ENCODE measurements at places on chromosomes 4 and X. TPM values are rescaled to one million over a fixed set of nuclear protein-coding genes. Genes with fewer than 3 reads are reported as not detected.

TLR7 gene
- 0.04 TPM for total RNA-seq

FGF13 gene
- 1.1 TPM for total RNA-seq

- H3K36me3 ChIP-seq, result no peaks in the 10 kb centered on the region
- peaks cover 16% of the 10 kb centered on the region for H3K4me1 ChIP-seq
- no peak overlapping the region for H3K4me3 ChIP-seq
- DNase-seq, result no peak
Measured at GRCh38 chrX:3527811-3528210, 181.4 kb upstream of the MXRA5 start.

GRCh38 chr4:162837241-162837640 lies 329.4 kb downstream of the NAF1 start:
- H3K4me3 ChIP-seq, result no peak overlapping the region
- H3K4me1 ChIP-seq, result no peaks in the 10 kb centered on the region
- H3K27ac ChIP-seq, result no peak overlapping the region
- H3K27me3 ChIP-seq, result no peaks in the 10 kb centered on the region

DNA sequence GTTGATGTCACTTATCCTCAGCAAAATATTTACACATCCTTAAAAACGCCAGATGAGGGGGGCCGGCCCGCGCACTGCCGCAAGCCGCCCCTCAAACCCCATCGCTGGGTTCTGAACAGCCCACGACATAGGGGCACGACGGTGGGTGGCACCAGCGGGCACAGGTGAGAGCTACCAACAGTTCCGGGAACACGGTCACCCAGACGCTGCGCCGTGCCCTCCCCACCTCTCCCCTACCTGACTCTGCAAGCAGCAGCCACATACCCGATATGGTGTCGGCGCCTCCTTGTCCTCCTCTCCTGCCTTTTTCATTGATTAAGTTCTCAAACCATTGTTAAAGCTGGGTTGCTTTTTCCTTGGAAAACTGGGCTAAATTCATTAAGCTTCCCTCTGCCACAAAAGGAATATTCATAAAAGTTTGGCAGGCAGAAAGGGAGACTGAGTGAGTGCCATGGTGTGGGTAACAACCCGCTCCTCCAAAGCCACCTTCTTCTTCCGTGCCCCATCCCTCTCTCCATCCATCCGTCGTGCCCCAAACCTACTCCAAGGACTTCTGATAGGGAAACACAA lies 1.4 kb downstream of the RAI2 start:
- peak overlapping the region; percentile 73 for H3K4me3 ChIP-seq
- H3K27me3 ChIP-seq, result peaks cover 92% of the 10 kb centered on the region
- no peak for DNase-seq
- H3K36me3 ChIP-seq, result no peaks in the 10 kb centered on the region

DNA sequence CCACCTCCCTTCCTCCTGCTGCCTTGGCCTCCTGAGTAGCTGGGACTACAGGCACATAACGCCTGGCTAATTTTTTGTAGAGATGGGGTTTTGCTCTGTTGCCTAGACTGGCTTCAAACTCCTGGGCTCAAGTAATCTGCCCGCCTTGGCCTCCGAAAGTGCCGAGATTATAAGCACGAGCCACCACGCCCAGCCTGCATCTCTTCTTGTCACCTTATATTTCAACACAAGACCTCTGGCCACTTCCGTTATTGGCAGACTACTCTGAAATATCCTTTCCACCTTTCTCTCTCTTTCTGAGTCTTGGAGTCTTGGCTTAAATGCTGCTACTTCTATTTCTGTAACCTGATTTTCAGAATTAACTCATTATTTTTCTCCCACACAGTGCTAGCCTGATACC lies 5.6 kb downstream of the KIAA0232 start:
- peak overlapping the region; percentile 17 for H3K27ac ChIP-seq
- no peak overlapping the region for H3K4me3 ChIP-seq
- DNase-seq, result no peak

DNA sequence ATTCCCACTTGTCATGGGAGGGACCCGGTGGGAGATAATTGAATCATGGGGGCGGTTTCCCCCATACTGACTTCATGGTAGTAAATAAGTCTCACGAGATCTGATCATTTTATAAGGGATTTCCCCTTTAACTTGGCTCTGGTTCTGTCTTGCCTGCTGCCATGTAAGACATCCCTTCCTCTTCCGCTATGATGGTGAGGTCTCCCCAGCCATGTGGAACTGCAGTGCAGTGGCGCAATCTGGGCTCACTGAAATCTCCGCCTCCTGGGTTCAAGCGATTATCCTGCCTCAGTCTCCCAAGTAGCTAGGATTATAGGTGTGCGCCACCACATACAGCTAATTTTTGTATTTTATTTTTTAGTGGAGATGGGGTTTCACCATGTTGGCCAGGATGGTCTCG lies 2.9 kb downstream of the HPGDS start:
- H3K27me3 ChIP-seq, result no peaks in the 10 kb centered on the region
- no peak for DNase-seq
- no peak overlapping the region for H3K4me3 ChIP-seq

- DNase-seq, result no peak
- H3K4me3 ChIP-seq, result no peak overlapping the region
- peaks cover 9% of the 10 kb centered on the region for H3K4me1 ChIP-seq
- no peaks in the 10 kb centered on the region for H3K27me3 ChIP-seq
- peak overlapping the region; percentile 82 for H3K27ac ChIP-seq
- peaks cover 28% of the 10 kb centered on the region for H3K36me3 ChIP-seq
Measured at GRCh38 chr4:1898681-1899080, 27.5 kb downstream of the NSD2 start.

MND1 gene
- total RNA-seq, result 7.7 TPM

TRIM60 gene
- total RNA-seq, result not detected

DNA sequence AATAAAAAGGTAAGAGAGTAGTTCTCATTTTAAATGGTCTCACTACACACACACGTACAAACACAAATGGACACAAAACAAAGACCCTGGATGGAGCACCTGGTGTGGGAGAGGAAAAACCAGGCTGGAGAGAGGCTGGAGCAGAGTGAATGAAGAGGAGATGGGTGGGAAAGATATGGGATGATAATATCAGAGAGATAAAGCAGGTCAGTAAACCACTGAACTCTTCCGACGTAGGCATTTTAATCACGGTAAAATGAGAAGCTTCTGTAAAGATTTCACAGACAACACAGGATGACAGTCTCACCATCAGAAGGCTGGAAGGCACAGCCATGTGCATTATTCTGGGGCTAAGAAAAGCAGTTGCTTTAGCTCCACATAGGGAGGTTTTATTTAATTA lies 532.8 kb downstream of the KCNIP4 start:
- H3K4me3 ChIP-seq, result no peak overlapping the region
- peaks cover 15% of the 10 kb centered on the region for H3K27me3 ChIP-seq
- no peak for DNase-seq
- H3K27ac ChIP-seq, result no peak overlapping the region

TAF7L gene
- total RNA-seq, result 0.45 TPM

ADH7 gene
- not detected for total RNA-seq

MED12 gene
- 80.8 TPM for total RNA-seq

DNA sequence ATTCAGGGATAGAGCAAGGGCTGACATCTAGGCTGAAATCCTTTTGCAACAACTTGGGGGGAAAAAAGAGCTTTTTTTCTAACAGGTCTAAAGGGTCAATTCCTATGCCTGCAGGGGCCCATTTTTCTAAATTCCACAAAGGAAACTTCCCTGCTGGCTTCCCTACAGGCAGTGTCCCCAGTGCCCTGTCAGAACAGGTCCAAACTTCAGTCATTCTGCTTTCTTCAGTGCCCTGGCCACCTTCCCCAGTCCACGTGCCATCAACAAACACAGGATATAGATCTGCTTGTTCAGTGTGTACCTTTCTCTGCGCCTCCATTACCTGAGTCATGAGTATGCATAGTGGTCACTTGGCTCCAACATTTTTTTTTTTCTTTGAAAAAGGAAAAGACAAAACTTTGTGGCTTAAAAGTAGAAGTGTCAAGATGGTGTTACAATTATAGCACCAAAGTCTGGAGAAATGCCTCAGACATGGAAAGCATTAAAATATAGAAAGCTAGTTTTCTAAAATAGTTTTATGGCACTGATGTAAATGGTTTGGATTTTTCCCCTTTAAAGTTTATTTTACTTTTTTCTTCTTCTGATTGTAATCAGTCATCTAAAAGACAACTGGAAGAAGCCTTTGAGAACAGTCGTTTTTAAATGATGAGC lies 84.0 kb upstream of the JADE1 start:
- H3K27me3 ChIP-seq, result no peaks in the 10 kb centered on the region
- H3K36me3 ChIP-seq, result no peaks in the 10 kb centered on the region
- no peak for DNase-seq
- H3K27ac ChIP-seq, result no peak overlapping the region

- no peak overlapping the region for H3K4me3 ChIP-seq
- H3K36me3 ChIP-seq, result peaks cover 24% of the 10 kb centered on the region
- no peaks in the 10 kb centered on the region for H3K27me3 ChIP-seq
- no peaks in the 10 kb centered on the region for H3K4me1 ChIP-seq
- H3K27ac ChIP-seq, result no peak overlapping the region
- DNase-seq, result no peak
Measured at GRCh38 chr4:73231518-73232487, 26.8 kb downstream of the ANKRD17 start.

AKAP17A gene
- total RNA-seq, result 77.0 TPM

DNA sequence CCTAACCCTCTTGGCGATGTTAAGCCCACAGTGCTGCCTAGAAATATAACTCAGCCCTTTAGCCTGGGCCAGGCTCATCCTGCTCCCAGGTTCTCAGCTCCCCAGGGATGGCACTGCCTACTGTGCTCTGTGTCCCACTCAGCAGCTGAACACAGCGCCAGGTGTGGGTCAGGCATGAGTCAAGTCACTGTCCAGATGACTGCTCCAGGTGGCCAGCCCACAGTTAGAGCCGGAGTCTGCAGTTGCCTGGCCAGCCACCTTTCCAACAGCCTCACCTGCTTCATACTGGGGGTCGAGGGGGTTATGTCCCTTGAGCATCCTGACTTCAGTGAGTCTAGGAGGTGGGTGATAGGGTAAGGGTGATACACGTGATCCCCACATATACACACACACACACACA lies 48.4 kb downstream of the TBC1D14 start:
- H3K36me3 ChIP-seq, result no peaks in the 10 kb centered on the region
- H3K27ac ChIP-seq, result no peak overlapping the region
- no peaks in the 10 kb centered on the region for H3K27me3 ChIP-seq

Data from mesothelial cell of epicardium (in vitro differentiated cells).